ENCODE measurements at places on chromosomes 11 and 22. TPM values are rescaled to one million over a fixed set of nuclear protein-coding genes. Genes with fewer than 3 reads are reported as not detected.

- H3K27ac ChIP-seq, result no peak overlapping the region
- no peak overlapping the region for H3K4me3 ChIP-seq
- H3K27me3 ChIP-seq, result no peaks in the 10 kb centered on the region
- peaks cover 3% of the 10 kb centered on the region for H3K36me3 ChIP-seq
- peaks cover 6% of the 10 kb centered on the region for H3K4me1 ChIP-seq
- no peak for DNase-seq
These were observed 5.1 kb downstream of the CHKA start for GRCh38 chr11:68116126-68116525.

GRCh38 chr11:115168686-115169085, 335.5 kb downstream of the CADM1 start:
- no peaks in the 10 kb centered on the region for H3K4me1 ChIP-seq
- peaks cover 23% of the 10 kb centered on the region for H3K27me3 ChIP-seq
- DNase-seq, result no peak
- H3K4me3 ChIP-seq, result no peak overlapping the region

Gene GGTLC2
- not detected for total RNA-seq

- H3K4me1 ChIP-seq, result peaks cover 25% of the 10 kb centered on the region
- no peak overlapping the region for H3K4me3 ChIP-seq
- H3K27me3 ChIP-seq, result no peaks in the 10 kb centered on the region
These were observed 24.0 kb downstream of the TCP11L1 start for GRCh38 chr11:33063326-33063881.

- H3K4me1 ChIP-seq, result peaks cover 59% of the 10 kb centered on the region
- H3K4me3 ChIP-seq, result no peak overlapping the region
- no peak for DNase-seq
- H3K36me3 ChIP-seq, result peaks cover 18% of the 10 kb centered on the region
- no peaks in the 10 kb centered on the region for H3K27me3 ChIP-seq
These were observed 32.9 kb downstream of the BMAL1 start for GRCh38 chr11:13310443-13310842.

GRCh38 chr11:36311926-36312595, 16.0 kb downstream of the PRR5L start:
- no peaks in the 10 kb centered on the region for H3K4me1 ChIP-seq
- H3K36me3 ChIP-seq, result no peaks in the 10 kb centered on the region
- H3K27ac ChIP-seq, result no peak overlapping the region
- no peak for DNase-seq
- H3K27me3 ChIP-seq, result peaks cover 22% of the 10 kb centered on the region

- peaks cover 11% of the 10 kb centered on the region for H3K27me3 ChIP-seq
- no peak overlapping the region for H3K27ac ChIP-seq
- no peaks in the 10 kb centered on the region for H3K36me3 ChIP-seq
- no peak overlapping the region for H3K4me3 ChIP-seq
These were observed 74.0 kb downstream of the ADAMTS15 start for GRCh38 chr11:130522284-130522961.

Gene ZBTB44
- total RNA-seq, result 90.1 TPM

Gene TMPRSS6
- total RNA-seq, result 0.36 TPM

- H3K27ac ChIP-seq, result no peak overlapping the region
- peaks cover 38% of the 10 kb centered on the region for H3K4me1 ChIP-seq
- no peaks in the 10 kb centered on the region for H3K36me3 ChIP-seq
- no peak for DNase-seq
These were observed 7.1 kb downstream of the MYEOV start for GRCh38 chr11:69301081-69301454.

GRCh38 chr22:39249086-39249704, 4.4 kb upstream of the PDGFB start:
- DNase-seq, result no peak
- no peak overlapping the region for H3K27ac ChIP-seq
- H3K4me3 ChIP-seq, result no peak overlapping the region
- peaks cover 25% of the 10 kb centered on the region for H3K4me1 ChIP-seq
- peaks cover 45% of the 10 kb centered on the region for H3K27me3 ChIP-seq
- no peaks in the 10 kb centered on the region for H3K36me3 ChIP-seq

GRCh38 chr11:614623-615503, 887 bp downstream of the IRF7 start:
- peak overlapping the region; percentile 92 for H3K4me3 ChIP-seq

DNA sequence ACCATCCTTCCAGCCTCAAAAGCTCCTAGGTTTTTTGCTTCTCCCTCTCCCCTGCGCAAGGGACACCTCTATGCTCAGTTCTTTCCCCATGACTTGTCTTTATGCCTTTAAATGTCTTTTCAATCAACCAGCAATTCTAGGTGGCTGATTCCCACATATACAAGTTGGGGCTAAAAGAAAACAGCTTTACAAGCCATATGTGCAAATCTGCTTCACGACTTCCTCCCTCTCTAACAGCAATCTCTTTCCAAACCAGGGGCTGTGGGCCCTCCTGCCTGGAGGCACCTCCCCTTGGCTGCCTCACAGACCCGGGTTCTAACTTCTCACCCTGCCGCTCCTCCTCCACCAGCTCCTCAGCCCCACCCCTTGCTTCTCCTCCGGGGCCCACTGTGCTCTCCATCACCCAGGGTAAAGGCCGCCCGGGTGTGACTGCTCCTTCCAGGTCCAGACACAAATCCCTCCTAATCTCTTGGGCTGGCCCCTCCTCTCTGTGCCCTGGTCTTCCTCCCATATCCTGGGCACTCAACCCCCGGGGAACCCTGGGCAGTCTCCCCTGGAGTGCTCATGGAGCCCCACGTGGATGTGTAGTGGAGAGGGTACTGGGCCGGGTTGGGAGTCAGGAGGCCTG, 14.1 kb downstream of the TMPRSS13 start:
- no peak overlapping the region for H3K4me3 ChIP-seq
- DNase-seq, result no peak
- H3K27ac ChIP-seq, result no peak overlapping the region
- no peaks in the 10 kb centered on the region for H3K27me3 ChIP-seq
- no peaks in the 10 kb centered on the region for H3K4me1 ChIP-seq
- peaks cover 3% of the 10 kb centered on the region for H3K36me3 ChIP-seq

GRCh38 chr22:28969401-28970168, 86.2 kb downstream of the ZNRF3 start:
- H3K4me1 ChIP-seq, result peaks cover 3% of the 10 kb centered on the region
- H3K36me3 ChIP-seq, result peaks cover 3% of the 10 kb centered on the region
- no peak overlapping the region for H3K27ac ChIP-seq
- no peak overlapping the region for H3K4me3 ChIP-seq
- peaks cover 26% of the 10 kb centered on the region for H3K27me3 ChIP-seq
- DNase-seq, result no peak

Gene CD44
- total RNA-seq, result 703 TPM

- H3K27ac ChIP-seq, result no peak overlapping the region
- no peaks in the 10 kb centered on the region for H3K36me3 ChIP-seq
- peaks cover 3% of the 10 kb centered on the region for H3K27me3 ChIP-seq
- no peak overlapping the region for H3K4me3 ChIP-seq
- peaks cover 8% of the 10 kb centered on the region for H3K4me1 ChIP-seq
- DNase-seq, result no peak
These were observed 12.6 kb upstream of the SERPINH1 start for GRCh38 chr11:75549370-75549958.

- peak overlapping the region; percentile 100 for H3K4me3 ChIP-seq
- no peaks in the 10 kb centered on the region for H3K27me3 ChIP-seq
- no peaks in the 10 kb centered on the region for H3K36me3 ChIP-seq
These were observed 1.0 kb upstream of the TOB2 start for GRCh38 chr22:41447435-41448188.

- no peaks in the 10 kb centered on the region for H3K27me3 ChIP-seq
- peaks cover 14% of the 10 kb centered on the region for H3K4me1 ChIP-seq
- DNase-seq, result no peak
- H3K27ac ChIP-seq, result no peak overlapping the region
These were observed 168.3 kb downstream of the BRD1 start for GRCh38 chr22:49659281-49659923.

Gene LRRC10B
- not detected for total RNA-seq

GRCh38 chr22:48235744-48236143, 1473.3 kb downstream of the TBC1D22A start:
- peaks cover 12% of the 10 kb centered on the region for H3K36me3 ChIP-seq
- no peak overlapping the region for H3K4me3 ChIP-seq
- H3K27me3 ChIP-seq, result no peaks in the 10 kb centered on the region

GRCh38 chr11:66856496-66857233, at the start of gene LRFN4:
TSS of gene LRFN4 (plus strand) at chr11:66857064. CDS start at chr11:66857745, 681 bp downstream.
- H3K27ac ChIP-seq, result no peak within 1 kb of the TSS
- H3K36me3 ChIP-seq, result no peaks in the 10 kb centered on the region
- DNase-seq, result peak; percentile 56
- H3K27me3 ChIP-seq, result no peaks in the 10 kb centered on the region

- H3K36me3 ChIP-seq, result peaks cover 12% of the 10 kb centered on the region
- DNase-seq, result no peak
- H3K27me3 ChIP-seq, result no peaks in the 10 kb centered on the region
- H3K27ac ChIP-seq, result no peak overlapping the region
These were observed 90.7 kb downstream of the APOL5 start for GRCh38 chr22:35808377-35808776.

- H3K36me3 ChIP-seq, result no peaks in the 10 kb centered on the region
- DNase-seq, result no peak
- no peak overlapping the region for H3K27ac ChIP-seq
- H3K27me3 ChIP-seq, result no peaks in the 10 kb centered on the region
- H3K4me1 ChIP-seq, result no peaks in the 10 kb centered on the region
These were observed 309.2 kb downstream of the FAT3 start for GRCh38 chr11:92533657-92534335.

DNA sequence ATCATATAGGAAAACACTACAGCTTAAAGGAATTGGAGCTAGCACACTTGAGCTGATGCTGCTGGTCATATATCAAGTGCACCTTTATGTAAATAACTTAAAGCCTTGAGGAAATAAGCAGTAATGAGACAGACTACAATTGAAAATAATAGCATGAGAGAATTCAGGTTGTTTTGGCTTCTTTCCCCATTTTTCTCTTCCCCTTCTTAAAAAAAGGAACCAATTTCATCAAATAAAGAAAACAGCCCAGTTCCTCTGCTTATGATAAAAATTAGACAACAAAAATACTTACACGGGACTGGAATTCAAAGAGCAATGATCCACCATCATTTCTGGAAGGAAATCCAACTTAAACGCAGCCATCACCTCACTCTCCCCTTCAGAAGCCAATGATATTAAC, 50.2 kb upstream of the RAPSN start:
- no peak overlapping the region for H3K4me3 ChIP-seq
- peaks cover 48% of the 10 kb centered on the region for H3K36me3 ChIP-seq

DNA sequence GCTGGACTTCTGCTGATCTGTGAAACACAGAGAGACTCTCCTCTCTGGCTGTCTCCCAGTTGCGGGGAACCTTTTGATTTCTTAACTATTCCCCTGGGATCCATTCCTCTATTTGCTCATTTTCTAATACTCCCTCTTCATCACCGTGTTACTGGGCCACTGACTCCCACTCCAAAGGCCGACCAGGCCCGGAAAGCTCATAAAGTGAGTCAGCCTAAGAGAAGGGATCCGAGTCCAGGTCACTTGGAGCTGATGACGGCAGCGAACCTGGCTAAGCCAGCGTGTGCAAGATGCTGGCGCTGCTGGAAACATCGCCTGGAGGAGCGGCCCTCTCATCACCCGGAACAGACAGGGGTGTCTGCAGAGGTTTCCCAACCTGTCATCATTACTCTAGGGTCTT, 112.8 kb downstream of the FBXO7 start:
- no peak overlapping the region for H3K4me3 ChIP-seq
- DNase-seq, result no peak
- no peak overlapping the region for H3K27ac ChIP-seq
- H3K27me3 ChIP-seq, result peaks cover 2% of the 10 kb centered on the region
- H3K36me3 ChIP-seq, result no peaks in the 10 kb centered on the region

DNA sequence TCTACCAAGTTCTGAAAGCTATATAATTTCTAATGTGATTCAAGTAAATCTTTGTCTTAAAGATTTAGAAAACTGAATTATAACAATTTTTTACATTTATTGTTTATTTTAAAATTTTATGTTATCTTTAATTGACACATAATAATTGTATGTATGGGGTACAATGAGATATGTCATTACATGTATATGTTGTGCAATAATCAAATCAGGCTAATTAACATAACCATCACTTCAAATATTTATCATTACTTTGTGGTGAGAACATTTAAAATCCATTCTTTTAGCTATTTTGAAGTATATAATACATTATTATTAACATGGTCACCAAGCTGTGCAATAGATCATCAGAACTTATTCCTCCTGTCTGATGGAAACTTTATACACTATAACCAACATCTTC, 181.1 kb downstream of the DDX10 start:
- H3K4me1 ChIP-seq, result no peaks in the 10 kb centered on the region
- DNase-seq, result no peak
- H3K27me3 ChIP-seq, result no peaks in the 10 kb centered on the region
- no peak overlapping the region for H3K4me3 ChIP-seq
- peaks cover 41% of the 10 kb centered on the region for H3K36me3 ChIP-seq
- no peak overlapping the region for H3K27ac ChIP-seq

Gene OR4D5
- not detected for total RNA-seq

- H3K4me3 ChIP-seq, result no peak overlapping the region
- no peak for DNase-seq
- H3K27me3 ChIP-seq, result no peaks in the 10 kb centered on the region
- no peak overlapping the region for H3K27ac ChIP-seq
- no peaks in the 10 kb centered on the region for H3K4me1 ChIP-seq
These were observed 1571.2 kb upstream of the RAG2 start for GRCh38 chr11:38169286-38169685.

DNA sequence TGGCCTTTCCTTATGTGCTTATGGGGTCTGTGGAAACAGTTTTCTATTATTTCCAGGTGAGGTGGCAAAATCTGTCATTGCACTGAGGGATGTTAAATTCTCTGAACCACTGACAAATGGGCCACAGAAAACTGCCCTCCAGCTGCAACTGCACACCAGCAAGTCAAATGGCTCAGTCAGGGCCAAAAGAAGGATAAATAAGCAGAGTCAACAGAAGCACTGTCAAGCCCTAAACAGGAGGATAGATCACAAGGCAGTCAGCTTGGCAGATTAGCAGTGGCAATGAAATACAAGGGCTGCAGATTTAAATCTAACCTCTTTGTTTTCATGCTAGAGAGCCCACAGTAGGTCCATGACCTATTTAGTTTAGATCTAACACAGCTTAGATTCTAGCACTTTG, 435.6 kb downstream of the ETS1 start:
- no peaks in the 10 kb centered on the region for H3K36me3 ChIP-seq
- H3K4me3 ChIP-seq, result no peak overlapping the region
- no peak overlapping the region for H3K27ac ChIP-seq
- no peaks in the 10 kb centered on the region for H3K4me1 ChIP-seq
- H3K27me3 ChIP-seq, result no peaks in the 10 kb centered on the region

Gene BDNF
- total RNA-seq, result not detected

DNA sequence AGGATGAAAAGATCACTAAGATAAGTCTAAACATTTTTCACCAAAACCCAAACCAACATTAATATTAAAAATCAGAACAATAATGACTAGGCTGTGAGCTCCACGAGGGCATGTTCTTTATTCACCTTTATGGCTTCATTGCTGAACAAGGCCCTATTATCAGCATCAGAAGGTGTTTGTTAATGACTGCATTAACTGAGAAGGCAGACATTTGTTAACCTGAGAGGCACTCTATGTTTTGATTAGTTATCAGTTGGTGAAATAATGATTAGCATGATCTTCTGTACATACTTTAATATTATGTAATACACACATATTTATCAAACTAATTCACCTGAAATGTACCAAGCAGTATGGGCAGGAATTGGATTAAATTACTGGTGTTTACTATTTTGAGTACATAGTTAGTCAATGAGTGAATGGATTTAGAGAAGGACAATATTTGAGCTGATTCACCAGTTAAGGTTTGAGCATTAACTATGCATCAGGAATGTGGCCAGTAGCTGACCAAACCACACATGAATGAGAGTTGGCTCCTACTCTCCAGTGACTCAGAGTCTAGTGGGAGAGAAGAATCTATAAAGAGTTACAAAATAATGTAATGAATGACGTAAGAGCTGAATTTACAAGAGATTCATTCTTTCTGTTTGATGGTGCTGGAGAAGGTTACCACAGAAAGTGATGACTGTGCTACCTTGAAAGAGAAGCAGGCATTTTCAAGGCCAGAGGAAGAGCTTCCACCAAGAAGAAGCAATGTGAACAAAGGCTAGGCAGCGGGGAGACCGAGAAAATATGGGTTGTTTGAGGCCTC, 6.7 kb downstream of the IL18 start:
- no peak overlapping the region for H3K27ac ChIP-seq
- H3K36me3 ChIP-seq, result peaks cover 5% of the 10 kb centered on the region
- H3K4me1 ChIP-seq, result peaks cover 12% of the 10 kb centered on the region
- no peak overlapping the region for H3K4me3 ChIP-seq
- peaks cover 9% of the 10 kb centered on the region for H3K27me3 ChIP-seq
